Stimulated activated CD8-positive, alpha-beta memory T cell treated with anti-CD3 and anti-CD28 coated beads, Interleukin-7, amount 100 ng/mL, for 1 hour (primary cell): ENCODE measurements at places on chromosomes 1 and 21.

DNA sequence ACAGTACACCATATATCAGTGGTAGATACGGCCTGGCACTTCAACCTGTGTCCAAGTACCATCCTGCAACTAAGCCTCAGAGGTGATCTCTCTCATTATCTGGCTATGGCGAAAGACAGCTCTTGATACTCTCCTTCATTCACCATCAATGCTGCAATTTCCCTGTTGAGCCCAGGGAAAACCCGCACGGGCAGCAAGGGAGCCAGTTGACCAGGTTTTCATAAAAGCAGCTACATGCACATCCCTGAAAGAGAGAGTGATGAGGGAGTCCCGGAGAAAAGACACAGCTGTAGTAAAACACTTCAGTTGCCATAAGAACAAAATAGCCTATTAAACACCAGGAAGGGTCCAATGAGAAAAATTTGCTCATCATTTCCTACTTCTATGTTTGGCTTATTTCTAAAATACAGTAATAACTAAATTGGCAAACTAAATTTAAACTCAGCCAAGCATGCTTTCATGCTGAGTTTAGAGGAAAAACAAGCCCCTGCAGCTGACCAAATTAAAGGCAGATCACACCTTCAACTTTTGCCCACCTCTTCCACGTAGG, 68.3 kb downstream of the CAPZB start:
- no peak for DNase-seq

GRCh38 chr1:234550341-234551031, 59.5 kb downstream of the IRF2BP2 start:
- DNase-seq: no peak

DNA sequence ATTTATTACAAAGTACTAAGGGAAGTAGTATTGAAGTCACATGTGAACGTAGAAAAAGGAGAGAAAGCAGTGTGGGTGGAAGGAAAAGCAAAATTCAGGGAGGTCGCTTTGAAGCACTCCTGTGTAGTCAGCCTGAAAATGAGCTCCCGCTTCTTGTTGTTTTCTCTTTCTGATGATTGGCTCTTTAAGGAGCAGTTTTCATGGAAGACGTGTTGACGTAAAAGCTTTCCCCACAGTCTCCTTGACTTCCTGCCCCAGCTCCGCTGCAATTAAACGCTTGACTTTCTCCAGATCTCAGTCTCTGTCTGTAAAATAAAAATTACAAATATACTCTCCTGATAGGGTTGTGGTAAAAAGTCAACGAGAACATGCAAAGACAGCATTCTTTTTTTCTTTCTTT, 661.5 kb upstream of the ZP4 start:
- no peak for DNase-seq

DNA sequence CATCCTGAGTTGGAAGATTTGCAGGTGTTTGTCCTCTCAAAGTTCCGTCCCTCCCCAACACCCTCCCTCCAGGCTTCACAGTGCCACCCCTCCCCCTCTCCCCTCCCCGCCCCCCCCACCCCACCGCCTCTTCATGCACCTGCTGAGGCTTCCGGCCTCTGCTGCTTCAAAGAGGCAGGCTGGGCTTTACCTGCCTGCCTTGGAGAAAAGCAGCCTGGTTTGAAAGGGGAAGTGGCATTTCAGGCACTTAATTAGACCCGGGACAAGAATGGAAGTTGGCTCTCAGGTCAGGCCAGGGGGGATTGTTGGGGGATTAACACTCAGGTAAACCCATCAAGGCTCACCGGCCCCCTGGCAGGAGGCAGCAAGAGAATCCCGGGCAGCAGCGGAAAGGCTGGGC, 21.1 kb downstream of the PAX7 start:
- DNase-seq: no peak

GRCh38 chr21:33075128-33075527, 5.2 kb downstream of the OLIG1 start:
- DNase-seq: no peak

- DNase-seq: no peak
Measured at GRCh38 chr1:211345719-211346118, 19.1 kb downstream of the TRAF5 start.

GRCh38 chr1:107105914-107106313, 34.9 kb upstream of the NTNG1 start:
- no peak for DNase-seq

GRCh38 chr1:18723701-18724411, 93.2 kb downstream of the PAX7 start:
- no peak for DNase-seq

- DNase-seq: no peak
Measured at GRCh38 chr1:220872296-220872695, 6.9 kb upstream of the HLX start.

DNA sequence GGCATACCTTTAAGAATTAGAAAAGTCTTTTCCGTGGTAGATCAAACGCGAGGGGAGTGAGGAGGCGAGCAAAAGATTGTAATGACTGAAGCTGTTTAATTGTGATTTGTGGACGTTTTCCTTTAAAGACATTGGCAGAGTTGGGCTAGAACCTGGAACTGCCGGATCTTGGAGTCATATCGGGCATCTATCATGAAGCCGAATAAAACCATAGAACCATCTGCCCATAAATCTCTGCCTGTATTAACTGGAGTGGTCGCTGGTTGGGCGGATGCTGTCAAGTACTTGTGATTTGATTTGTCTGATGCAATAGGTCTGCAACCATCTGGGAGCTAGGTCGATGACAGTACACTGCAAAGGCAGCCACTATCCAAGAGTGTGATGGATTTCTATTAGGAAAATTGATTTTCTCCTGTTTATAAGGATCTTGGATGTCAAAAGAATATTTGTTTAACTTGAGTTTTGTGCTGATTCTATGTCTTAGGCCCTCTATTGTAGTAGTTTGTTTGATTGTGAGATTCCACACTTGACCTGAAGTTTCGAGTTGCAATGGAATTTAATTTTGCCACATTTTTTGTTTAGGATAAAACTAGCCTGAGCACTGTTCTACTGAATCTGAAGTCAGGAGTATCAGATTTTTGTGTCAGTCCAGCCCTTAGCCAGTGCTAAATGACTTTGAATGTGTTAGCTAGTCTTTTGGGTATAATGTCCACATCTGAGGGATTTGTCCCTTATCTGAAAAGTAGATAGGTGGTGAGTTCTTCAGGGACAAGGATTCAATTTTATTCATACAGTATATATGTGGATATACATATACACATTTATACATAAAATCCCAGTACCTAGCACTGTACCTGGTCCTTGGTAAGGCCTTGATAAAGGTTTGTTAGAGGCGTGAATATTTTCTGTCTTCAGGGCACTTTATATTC, 1.2 kb downstream of the SARS1 start:
- no peak for DNase-seq

DNA sequence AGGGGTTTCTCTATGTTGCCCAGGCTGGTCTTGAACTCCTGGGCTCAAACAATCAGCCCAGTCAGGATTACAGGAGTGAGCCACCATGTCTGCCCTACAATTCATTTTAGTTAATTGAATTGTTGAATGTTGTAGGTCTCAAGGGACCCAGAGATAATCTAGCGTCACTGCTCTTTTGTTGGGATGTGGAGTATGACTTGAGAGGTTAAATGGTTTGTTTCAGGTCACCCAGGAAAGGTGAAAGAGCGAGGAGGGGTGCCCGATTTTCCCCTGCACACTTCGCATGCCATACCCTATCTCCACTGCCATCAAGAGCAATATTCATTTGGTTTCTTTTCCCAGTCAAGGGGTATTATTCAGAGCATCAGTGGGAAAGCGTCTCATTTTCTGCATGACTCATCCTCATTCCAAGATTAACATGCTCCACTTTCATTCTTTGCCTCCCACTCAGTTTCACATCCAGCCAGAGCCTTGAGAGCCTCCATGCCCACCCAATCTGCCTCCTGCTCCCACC, 13.1 kb upstream of the SLC30A1 start:
- no peak for DNase-seq

DNA sequence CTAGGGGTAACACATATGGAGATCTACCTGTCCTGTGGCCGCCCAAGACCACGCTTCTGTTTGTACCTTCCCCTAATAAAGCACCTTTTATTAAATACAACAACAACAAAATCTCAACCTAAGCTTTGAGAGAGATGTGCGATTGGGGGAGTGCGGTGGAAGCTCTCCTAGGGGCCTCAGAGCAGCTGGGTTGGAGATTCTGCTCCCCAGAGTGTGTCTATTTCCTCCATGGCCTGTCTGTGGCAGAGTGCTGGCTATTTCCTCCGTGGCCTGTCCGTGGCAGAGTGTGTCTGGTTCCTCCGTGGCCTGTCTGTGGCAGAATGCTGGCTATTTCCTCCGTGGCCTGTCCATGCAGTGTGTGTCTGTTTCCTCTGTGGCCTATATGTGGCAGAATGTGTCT, 139.3 kb upstream of the IPO9 start:
- no peak for DNase-seq

DNA sequence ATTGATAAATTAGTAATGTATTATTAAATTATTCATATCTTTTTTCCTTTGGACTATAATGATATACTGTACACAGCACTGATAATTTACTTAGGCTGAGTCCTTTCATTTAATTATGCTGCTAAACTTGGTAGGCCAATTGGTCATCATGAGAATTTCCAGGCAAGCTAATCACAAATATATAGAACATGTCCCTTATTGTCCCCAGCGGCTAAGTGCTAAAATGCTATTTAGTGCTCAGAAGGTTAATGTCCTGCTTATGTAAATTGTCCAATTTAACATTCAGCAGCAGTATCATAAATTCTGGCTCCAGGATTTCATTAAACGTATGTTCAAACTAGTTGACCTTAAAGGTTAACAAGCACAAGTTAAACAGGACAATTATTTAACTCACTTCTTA, 30.0 kb upstream of the RRP15 start:
- DNase-seq: no peak

GRCh38 chr1:111990026-111990877, 784 bp upstream of the KCND3 start:
- DNase-seq: no peak

GRCh38 chr1:22702296-22703085, 8.1 kb upstream of the EPHB2 start:
- DNase-seq: no peak

DNA sequence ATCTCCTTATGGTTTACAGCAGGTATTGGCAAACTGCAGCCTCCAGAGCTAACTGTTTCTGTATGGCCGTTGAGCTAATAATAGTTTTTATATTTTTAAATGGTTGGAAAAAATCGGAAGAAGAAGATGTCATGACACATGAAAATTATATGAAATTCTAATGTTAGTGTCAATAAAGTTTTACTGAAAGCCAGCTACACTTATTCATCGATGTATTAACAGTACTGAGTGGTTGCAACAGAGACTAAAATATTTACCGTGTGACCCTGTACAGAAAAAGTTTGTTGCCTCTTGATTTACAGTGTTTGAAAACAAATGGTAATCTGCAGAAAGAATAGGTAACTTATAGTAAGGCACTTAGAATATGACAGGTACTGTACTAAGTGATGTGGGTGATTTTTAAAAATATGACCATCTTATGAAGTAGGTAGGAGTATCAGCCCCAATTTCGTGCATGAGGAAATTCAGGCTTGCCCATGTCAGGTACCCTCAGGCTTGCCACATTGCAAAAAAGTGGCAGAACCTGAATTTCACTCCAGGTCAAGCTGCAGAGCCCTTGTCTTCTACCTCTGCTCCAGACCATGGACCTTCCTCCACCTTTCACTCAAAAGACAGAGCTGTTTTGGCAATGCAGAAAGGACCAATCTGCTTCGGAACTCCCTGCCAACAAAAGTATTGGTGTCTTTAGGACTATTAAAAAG, 311.9 kb upstream of the RUNX1 start:
- no peak for DNase-seq

- DNase-seq: peak; percentile 46
Measured at GRCh38 chr1:225454733-225455132, 26.9 kb upstream of the LBR start.

DNA sequence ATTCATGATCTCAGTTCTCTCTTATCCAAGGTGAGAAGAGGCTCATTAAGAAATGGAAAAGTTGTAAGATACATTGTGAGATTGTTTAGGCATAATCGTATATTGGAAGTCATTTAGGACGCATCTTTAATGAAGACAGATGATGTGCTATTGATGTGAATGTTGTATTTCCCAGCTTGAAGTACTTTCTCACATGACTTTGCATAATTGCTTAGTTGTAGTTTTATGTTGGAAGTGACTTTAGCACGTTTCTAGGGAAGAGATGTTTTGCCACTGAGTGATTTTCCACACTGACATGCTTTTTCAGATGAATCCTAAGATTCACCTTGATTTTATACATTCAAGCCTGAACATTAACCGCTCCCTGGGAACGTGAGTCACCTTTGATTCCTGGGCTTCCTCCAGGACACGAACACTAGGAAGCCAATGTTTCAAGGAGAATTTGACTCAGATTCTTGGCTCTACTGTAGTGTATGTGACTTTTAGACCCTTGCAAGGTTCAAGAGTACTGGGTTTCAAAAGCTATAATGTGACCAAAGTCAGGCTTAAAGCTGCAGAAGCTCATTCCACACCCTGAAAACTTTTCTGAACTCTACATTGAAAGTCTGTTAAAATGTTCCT, 27.9 kb downstream of the ANGEL2 start:
- no peak for DNase-seq

- no peak for DNase-seq
Measured at GRCh38 chr1:108142773-108143394, 57.3 kb downstream of the SLC25A24 start.

- no peak for DNase-seq
Measured at GRCh38 chr1:59100708-59101374, 196.1 kb upstream of the FGGY start.

GRCh38 chr21:25571726-25572121, 35.6 kb downstream of the MRPL39 start:
- no peak for DNase-seq

DNA sequence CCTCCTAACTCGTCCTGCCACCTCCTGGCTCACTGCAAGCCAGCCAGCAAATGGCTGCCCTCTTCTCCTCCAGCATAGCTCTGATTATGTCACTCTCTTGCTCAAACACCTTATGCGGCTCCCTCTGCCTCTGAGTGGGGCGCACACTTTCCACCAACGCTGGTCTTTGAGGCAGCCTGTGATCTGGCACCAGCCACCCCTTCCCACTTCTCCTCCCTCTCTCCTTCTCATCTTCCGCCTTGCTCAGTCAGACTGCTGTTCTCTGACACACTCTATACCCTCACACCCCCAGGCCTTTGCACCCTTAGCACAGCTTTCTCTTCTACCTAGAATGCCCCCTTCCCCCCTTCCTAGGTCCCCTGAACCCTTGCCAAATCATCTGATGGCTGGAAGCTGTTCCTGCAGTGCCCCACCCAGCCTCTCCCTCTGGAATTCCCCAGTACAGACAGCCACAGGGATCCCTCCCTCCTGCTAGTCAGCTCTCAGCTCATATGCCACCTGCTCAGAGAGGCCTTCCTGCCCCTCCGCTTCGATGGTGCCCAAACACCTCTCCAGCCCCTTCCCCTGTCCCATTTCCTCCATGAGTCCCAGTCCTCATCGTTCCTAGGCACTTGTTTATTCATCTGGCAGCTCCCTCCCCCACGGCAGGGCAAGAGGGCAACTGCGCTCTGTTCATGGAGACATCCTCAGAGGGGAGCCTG, 21.7 kb upstream of the PEF1 start:
- DNase-seq: no peak

GRCh38 chr1:74523873-74524480, 11.6 kb upstream of the LRRC53 start:
- no peak for DNase-seq

- DNase-seq: no peak
Measured at GRCh38 chr1:204704794-204705492, 19.4 kb upstream of the LRRN2 start.

GRCh38 chr1:231420299-231420958, 1.7 kb downstream of the EGLN1 start:
- no peak for DNase-seq
